ENCODE measurements at places on chromosomes 6 and 20. TPM values are rescaled to one million over a fixed set of nuclear protein-coding genes. Genes with fewer than 3 reads are reported as not detected.

The RNF217 gene
- total RNA-seq, result 12.0 TPM

The ARID1B gene
- 43.4 TPM for total RNA-seq

The ZSCAN16 gene
- total RNA-seq, result 3.0 TPM

DNA sequence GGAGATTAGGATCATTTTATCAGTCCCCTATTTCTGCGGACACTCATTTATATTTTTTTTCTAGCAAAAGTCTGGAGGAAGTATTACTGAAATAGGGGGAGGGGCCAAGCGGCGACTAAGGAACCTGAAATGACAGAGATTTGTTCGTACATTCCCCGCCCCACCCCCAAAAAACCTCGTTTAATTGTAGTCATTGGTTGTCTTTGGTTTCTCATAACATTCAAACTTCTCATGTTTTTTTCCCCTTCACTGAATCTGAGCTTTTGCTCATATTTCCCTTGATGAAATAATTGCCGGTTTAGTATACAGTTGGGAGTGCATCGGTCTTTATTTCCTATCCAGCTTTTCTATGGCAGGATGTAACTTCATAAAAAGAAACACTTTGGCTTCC is 768 bp upstream of the FYN start:
- no peak for DNase-seq

The COL9A3 gene
- 9.6 TPM for total RNA-seq

DNA sequence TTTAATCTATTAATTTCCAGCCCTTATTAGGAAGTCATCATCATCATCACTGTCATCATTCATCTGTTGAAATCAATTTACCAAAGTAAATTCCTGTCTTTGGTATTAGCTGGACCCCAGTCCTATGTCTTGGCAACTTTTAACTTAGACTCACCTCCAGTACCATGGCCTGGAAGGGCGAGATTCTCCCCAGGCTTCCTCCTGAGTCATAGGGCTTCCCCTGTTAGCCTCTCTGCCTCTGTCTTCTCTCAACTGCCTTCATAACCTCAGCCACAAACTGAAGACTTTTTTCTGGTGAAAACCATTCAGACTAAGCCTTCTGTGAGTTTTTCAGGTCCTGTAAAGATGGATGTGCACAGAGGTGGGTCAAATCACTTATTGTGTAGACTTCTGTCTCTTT is 95.0 kb downstream of the NKAIN2 start:
- no peak for DNase-seq

DNA sequence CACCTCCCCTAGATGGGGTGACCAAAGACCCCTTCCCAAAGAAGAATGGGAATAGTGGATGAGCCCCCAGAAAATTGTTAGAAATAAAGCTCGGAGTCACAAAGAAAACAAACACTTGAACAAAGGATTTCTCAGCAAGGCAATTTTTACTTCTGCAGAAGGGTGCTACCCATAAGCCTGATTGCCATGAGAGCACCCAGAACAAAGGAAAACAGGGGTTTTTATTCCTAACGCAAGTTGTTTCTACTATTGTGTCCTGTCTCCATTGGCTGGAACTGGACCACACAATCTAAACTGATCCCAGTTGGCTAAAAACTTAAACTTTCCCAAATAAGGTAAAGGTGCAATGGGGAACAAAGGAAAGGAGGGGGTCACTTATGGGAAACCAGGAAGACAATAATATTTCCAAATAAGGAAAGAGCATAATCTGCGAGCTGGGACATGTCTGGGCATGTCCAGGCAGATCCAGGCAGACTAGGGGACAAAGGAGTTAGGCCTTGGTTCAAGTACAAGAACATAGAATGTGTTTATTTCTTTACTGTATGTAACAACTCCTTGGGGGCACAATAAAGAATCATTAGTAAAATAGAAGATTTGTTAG is 20.0 kb downstream of the HLA-B start:
- DNase-seq, result no peak

The CAGE1 gene
- 0.09 TPM for total RNA-seq

The CUL7 gene
- total RNA-seq, result 8.6 TPM

DNA sequence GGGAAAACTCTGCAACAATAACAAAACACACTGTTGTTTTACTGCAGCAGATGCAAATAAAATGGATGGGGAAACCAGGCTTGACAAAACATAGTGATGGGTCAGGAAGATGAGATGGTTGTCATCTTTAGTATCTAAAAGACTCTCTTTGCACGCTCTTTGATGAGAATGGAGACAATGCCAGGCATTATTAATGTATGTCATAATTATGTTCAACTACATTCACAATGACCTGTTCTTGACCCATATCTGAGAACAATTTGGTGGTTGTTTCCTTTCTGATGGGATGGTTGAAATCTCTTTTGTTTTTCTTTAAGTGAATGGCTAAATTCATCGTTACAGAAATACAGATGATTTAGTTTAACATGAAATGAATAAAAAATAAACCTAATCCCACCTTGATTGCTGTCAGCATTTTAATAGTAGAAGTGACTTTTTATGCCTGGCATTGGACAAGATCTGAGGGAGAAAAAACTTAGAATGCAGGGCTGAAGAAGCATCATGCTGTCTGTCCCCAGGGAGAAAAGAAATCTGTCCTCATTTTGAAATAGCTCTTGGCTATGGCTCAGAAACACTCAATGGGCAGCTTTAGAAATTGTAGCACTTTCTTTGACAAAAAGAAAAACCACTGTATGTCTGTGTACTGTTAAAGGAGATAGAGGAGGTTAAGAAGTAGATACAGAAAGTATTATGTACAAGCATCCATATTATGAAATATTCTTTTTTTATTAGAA is 12.4 kb upstream of the GRIK2 start:
- no peak for DNase-seq

The ENPP5 gene
- total RNA-seq, result 3.4 TPM

DNA sequence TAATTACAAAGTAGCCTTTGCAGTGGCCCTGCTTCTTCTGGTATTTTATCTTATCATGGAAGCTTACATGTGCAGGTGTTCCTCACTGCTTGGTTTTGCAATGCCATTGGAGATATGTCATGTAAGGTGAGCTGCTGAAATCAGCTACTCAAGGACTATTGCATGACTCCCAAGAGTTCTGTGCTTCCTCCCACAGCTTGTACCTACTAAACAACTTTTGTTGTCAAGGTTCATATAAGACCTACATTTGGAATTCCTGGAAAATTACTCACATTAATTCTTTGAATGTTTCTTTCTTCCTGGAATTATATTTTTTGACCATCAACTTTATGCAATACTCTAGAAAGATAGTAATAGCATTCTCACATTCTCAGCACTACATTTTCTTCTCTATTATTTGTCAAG is 427.5 kb upstream of the HSF2 start:
- DNase-seq, result no peak

GRCh38 chr6:159742165-159742564 is 14.9 kb downstream of the WTAP start:
- no peak for DNase-seq

DNA sequence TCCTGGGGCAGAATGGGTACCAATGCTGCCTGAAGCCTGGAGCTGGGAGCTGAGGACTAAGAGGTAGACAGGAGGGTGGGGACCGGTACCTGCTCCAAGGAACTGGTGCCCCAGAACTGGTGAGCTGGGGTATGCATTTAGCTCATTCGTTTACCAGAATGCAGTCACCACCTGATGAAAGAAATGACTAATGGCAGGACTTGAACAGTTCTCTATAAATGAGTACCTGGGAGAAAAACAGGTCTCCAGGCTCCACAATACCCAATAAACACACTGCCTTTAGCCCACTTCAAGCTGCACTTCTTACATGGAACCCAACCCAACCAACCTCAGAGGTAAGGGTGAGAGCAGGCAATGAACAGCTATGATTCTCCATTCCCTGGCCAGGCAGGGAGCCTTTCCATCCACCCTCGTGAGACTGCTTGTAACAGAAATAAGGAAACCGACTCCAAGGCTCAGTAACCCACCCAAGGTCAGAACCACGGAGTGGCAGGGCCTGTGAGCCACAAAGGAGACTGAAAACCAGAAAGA is 15.4 kb downstream of the FKBP1A start:
- DNase-seq, result no peak

DNA sequence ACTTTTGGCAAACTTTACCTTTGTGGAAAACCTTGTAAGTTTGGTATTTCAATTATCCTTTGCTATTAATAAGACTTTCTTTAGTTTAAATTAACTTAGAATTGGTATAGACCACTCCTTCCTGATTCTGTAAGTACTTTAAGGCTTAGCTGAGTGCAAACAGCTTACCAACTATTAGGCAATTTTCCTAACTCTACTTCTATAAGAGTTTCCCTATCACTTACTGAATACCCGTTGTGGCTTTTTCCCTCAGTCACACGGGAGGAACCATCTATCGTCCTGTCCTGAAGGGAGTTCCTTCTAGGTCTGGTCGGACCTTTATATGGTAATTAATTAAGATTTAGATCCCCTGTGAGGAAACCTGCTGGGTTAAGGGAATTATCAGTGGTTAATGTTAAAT is 9.6 kb downstream of the SLC35A1 start:
- DNase-seq, result no peak

- DNase-seq, result no peak
These were observed 354.5 kb downstream of the CBLN4 start for GRCh38 chr20:55650657-55651360.
